Activated T-helper 2 cell treated with anti-CD3 and anti-CD28 coated beads, Interferon-gamma antibody, Interleukin-2, Interleukin-4, amounts not matched to agents 10 μg/mL and 5 μg/mL and 100 μg/mL, durations not matched to agents 14 hours and 24 hours and 36 hours (primary cell): ENCODE measurements at places on chromosomes 4 and X. TPM values are rescaled to one million over a fixed set of nuclear protein-coding genes. Genes with fewer than 3 reads are reported as not detected.

GRCh38 chr4:183345261-183345660 is 23.0 kb upstream of the CLDN24 start:
- DNase-seq: no peak

- DNase-seq: no peak
Measured at GRCh38 chr4:110705440-110705782, 82.5 kb upstream of the PITX2 start.

DNA sequence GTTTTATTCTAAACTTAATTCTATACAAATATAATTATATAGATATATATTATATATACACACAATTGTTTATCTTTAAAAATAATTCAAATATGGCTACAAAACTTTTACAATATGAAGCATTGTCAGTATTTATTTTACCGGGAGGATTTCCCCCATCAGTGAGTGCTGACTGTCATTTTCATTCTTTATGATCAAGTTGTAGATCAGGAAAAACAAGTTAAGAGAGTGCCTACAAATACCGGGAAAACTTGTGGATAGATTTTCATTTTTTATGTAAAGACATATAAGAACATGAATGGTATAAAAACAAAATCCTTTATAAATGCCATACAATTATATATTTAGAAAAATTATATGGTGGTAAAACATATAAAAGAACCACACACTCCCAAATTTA is 37.8 kb downstream of the CLCN3 start:
- no peak for DNase-seq

DNA sequence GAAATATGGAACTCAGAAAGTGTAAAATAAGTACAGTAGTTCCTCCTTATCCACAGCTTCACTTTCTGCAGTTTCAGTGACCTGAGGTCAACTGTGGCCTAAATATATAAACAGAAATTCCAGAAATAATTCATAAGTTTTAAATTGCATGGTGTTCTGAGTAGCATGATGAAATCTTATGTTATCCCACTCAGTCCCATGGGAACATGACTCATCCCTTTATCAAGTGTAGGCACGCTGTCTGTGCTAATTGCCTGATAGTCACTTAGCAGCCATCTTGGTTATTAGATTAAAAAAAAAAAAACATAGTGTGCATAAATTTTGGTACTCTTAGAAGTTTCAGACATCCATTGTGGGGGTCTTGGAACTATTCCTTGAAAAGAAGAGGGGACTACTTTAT is 983.4 kb upstream of the ADGRL3 start:
- no peak for DNase-seq

Gene NHSL2
- 0.41 and 0.43 TPM in 2 replicates for total RNA-seq

DNA sequence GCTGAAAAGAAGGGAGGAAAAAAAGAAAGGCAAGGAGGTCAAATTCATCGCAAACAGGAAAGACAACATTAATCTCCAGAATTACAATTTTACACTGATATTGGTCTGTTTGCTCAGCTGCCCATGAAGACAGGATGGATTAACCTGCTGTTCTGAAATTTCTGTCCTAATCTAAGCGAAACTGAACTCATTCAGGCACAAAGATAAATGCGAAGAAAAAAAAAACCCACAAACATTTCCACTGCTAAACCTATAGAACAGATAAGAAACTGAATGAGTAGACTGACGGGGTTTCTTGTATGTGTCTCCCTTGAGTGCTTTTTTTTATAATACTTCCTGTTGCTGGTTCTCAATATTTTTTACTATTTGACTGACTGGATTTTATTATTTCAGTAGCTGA is 251.8 kb upstream of the FTHL17 start:
- no peak for DNase-seq

GRCh38 chr4:3254302-3255131 is 5.6 kb downstream of the MSANTD1 start:
- no peak for DNase-seq

DNA sequence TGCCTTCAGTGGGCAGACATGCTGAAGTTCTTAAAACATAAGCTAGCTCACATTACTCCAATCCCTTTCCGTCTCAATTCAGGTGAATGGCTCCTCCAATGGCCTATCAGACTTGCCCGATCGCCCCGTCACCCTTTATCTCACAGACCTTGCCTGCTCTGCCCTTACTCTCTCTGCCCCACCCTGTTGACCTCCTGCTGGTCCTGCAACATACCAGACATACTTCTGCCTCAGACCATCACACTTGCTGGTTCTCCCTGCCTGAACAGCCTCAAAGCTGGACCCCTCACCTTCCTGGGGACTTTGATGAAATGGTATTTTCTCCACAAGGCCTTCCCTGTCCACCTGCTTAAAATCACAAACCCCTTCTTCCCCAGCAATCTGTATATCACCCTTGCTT is 340.1 kb upstream of the NR3C2 start:
- no peak for DNase-seq
